ENCODE measurements at places on chromosomes 7 and 10. TPM values are rescaled to one million over a fixed set of nuclear protein-coding genes. Genes with fewer than 3 reads are reported as not detected.

STEAP4 gene
- 0.18 TPM for total RNA-seq

CREB5 gene
- 7.0 TPM for total RNA-seq

EFCAB10 gene
- 0.43 TPM for total RNA-seq

- DNase-seq = no peak
- peaks cover 6% of the 10 kb centered on the region for H3K36me3 ChIP-seq
- no peak overlapping the region for H3K4me3 ChIP-seq
- H3K27ac ChIP-seq = no peak overlapping the region
- peaks cover 18% of the 10 kb centered on the region for H3K27me3 ChIP-seq
- peaks cover 12% of the 10 kb centered on the region for H3K4me1 ChIP-seq
Measured at GRCh38 chr7:150339409-150339809, 2.0 kb downstream of the RARRES2 start.

MPP7 gene
- total RNA-seq = 21.0 TPM

DNA sequence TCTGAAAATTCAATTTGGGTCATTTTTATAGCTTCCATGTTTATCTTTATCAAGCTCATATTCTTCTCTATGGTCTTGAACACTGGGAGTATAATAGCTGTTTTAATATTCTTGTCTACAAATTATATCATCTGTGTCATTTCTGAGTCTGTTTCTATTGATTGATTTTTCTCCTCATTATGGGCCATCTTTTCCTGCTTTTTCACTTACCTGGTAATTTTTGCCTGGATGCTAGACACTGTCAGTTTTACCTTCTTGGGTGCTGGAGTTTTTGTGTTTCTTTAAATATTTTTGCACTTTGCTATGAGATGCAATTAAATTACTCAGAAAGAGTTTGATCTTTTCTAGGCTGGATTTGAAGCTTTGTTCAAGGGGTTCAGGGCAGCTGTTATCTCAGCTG lies 26.8 kb upstream of the KDM7A start:
- H3K27me3 ChIP-seq = no peaks in the 10 kb centered on the region
- H3K36me3 ChIP-seq = no peaks in the 10 kb centered on the region
- no peak overlapping the region for H3K27ac ChIP-seq

DNA sequence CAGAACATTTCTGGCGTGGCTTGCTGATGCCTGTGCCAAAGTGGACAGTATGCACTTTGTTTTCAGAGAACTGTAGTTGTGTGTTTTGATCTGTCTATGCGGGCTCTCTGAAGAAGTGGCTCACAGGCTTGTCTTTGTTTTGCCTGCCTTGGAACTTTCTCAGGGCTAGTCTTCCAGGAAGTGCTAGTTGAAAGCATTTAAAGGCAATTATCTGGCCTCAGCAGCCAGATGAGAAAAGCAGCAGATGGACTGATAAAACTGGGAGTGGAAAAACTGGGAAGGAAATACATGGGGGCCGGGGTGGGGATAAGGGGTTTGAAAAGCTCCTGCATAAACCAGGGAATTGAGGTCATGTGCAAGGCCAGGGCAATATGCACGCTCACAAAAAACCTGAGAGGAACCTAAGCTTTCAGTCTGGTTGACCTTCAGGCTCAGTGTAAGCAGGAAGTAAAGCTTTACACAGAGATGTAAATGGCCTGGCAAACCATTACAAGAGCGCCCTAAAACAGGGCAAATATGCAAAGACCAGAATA lies 94.5 kb downstream of the ZNF33B start:
- H3K4me1 ChIP-seq = no peaks in the 10 kb centered on the region
- H3K27me3 ChIP-seq = no peaks in the 10 kb centered on the region
- DNase-seq = no peak
- H3K4me3 ChIP-seq = no peak overlapping the region
- peaks cover 11% of the 10 kb centered on the region for H3K36me3 ChIP-seq

Data from natural killer cell (primary cell).